ENCODE measurements at places on chromosomes 2 and 18.

DNA sequence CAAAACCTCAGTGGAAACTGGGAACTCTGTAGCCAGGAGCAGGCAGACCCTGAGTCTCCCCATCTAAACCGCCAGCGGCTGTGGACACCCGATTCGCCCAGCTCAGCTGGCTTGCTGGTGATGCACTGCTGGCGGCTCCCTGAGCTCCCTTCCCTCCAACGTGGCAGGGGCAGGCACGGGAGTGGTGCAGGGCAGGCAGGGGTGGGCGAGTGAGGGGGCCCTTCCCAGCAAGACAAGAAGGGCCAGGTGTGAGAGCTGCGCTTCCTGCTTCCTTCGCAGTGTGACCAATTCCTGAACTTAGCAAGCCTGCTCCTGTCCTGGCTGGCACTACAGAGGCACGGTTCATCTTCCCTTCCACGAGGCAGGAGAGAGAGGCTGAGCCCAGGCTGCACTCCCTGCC is 12.3 kb upstream of the SEMA4C start:
- no peak for DNase-seq

- DNase-seq = no peak
Measured at GRCh38 chr18:78517328-78517727, 462.3 kb upstream of the SALL3 start.

DNA sequence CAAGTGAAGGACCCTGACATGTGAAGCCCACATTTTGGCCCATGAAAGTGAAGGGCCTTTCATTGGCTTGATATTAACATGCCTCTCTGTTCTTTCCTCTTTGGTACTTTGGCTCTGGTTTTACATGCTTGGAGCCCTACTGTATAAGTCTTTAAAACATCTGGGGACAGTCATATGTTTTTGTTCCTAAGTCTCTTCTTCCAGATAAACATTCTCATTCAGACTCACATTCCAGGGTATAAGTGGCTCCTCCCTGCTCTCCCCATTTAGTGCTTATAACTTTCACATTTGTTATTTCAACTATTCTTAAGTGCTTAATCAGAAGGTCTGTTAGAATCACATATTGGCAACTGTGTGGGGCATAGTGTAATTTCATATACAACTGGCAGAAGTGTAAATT is 1932.2 kb upstream of the CELF4 start:
- no peak for DNase-seq

- DNase-seq = no peak
Measured at GRCh38 chr18:22314420-22314819, 103.3 kb downstream of the CTAGE1 start.

DNA sequence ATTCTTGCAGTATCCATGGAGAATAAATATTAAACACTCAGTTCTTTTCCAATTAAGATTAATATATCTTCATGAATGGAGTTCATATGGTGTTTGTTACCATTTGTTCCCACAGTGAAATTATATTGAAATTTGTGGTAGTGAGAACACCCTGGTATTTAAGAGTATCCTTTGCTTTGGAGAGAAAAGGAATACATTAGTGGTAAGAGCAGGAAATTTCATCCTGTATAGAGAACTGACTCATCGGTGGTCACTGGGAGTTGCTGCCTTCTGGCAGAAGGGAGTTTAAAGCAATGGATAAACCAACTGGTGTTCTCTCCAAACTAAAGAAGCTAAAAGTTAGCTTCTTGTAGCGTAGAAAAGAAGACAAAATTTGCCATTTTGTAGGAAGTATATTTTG is 107.3 kb downstream of the MYO1B start:
- no peak for DNase-seq

- DNase-seq = no peak
Measured at GRCh38 chr2:56248965-56249742, 65.4 kb downstream of the CCDC85A start.
